ENCODE measurements at places on chromosomes 7 and 10.
A peak's percentile ranks its signal among the peaks of the same experiment; 100 is the strongest.

- DNase-seq, result peak; percentile 88
Observed at GRCh38 chr10:25174461-25175230, at the start of gene GPR158. Gene GPR158, plus strand, starts transcription at chr10:25175001. Its CDS starts 420 bp downstream, at chr10:25175421.

GRCh38 chr10:113604572-113604971 is 51.7 kb downstream of the HABP2 start:
- no peak for DNase-seq

- DNase-seq, result no peak
Observed at GRCh38 chr7:31919678-31920369, 150.4 kb downstream of the PDE1C start.

DNA sequence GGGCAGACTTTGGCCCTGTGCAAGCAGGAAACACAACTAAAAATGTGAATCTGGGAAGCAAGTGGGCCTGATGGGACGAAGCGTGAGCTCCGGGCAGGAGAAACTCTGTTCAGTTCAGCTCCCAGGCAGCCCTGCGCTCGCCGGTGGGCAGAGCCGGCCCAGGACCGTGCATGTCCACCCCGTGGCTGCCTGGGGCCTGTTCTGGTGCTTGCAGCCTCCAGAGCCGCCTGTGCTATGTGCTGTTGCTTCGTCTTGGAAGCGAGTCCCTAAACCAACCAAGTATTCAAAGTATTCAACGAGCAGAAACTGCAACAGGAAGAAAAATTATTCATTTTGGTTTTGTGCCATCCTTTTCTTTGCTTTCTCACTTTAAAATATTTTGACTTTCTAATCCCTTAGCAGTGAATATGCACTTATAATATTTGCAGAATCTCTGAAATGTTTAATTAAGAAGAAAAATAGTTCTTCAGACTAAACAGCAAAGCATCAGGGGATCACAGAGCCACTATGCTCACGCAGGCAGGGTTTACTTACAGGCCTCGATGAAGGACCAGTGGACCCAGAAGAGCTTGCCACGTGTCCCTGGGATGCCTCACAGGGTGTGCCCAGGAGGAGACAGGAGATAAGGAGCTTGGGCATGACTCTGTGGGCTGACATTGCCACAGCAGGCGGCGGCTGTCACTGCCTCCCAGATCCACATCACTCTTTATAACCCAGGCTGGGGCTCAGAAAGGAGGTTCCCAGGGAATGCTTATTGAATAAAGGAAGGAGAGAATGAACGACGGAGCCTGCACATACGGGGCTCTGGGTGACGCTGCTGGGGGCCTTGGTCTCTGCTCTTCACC is 45.6 kb downstream of the VIPR2 start:
- peak; percentile 52 for DNase-seq

- DNase-seq, result no peak
Observed at GRCh38 chr10:98258683-98259454, 9.1 kb downstream of the LOXL4 start.

DNA sequence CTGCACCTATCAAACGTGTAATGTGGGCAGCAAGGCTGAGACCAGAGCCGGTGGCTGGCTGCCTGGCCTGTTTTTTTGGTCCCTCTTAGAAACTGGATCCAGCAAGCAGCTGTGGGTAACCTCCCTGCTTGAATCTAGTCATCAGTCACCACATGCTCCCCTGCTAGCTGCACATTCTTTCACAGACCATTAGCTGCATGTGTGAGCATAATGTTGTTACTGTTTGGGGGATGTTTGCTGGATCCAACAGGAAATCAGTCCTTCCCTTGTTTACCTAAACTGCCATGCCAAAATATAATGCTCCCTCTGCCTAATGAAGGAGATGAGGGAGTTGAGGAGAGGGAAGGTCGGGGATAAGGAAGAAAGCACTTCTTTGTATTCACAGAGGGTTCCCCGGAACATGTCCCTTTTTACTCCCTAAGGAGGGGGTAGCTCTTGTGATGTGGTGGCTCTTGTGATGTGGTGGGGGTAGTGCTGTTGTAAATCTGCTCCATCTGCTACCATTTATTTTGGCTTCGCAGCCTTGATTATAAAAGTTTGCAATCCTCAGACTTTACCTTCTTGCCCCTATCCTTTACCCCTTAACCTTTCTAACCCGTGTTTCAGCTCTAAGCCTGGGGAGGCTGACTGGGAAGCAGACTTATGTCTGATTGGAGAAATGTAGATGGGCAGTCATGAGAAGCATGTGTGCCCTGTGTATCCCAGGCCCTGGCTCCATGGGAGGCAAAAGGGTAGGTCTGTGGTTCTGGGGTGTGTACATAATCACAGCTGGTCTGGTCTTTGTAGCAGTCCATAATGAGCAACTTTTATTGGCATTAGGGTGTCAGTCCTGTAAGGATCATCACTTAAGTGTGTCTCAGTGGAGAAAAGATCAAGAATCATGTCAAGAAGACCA is 20.8 kb downstream of the LOXL4 start:
- no peak for DNase-seq

DNA sequence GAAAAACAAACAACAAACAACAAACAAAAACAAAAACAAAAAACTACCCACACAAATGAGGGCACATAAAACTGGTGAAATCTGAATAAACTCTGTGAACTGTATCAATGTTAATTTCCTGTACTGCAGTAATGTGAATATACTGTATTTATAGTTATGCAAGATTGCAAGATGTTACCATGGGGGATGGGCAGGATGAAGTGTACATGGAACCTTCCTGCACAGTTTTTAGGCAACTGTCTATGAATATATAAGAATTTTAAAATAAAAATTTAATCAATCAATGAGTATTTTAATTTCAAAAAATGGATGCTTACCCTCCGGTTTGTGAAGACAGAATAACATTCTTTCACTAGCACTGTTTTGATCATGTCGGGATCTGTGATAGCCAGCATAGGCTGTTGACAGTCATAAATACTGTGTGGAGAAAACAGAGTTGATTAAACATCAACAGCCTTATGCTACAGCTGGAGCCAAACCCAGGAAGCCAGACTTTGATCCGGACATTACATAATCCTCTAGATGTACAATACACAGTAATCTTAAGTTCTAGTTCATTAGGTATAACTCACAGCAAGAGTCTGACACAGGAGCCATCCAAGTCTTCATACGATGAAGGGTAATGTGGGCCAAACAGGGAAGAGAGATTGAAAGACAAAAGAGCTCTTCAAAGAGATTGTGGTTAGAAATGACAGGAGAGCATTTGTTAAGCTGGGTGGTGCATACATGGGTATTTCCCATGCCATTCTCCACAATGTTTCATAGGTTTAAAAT is 14.8 kb downstream of the CYP3A7 start:
- DNase-seq, result no peak

- DNase-seq, result no peak
Observed at GRCh38 chr7:155201325-155202087, 96.2 kb upstream of the INSIG1 start.
